ENCODE measurements at places on chromosomes 7 and 10. TPM values are rescaled to one million over a fixed set of nuclear protein-coding genes. Genes with fewer than 3 reads are reported as not detected.
A peak's percentile ranks its signal among the peaks of the same experiment; 100 is the strongest.

DNA sequence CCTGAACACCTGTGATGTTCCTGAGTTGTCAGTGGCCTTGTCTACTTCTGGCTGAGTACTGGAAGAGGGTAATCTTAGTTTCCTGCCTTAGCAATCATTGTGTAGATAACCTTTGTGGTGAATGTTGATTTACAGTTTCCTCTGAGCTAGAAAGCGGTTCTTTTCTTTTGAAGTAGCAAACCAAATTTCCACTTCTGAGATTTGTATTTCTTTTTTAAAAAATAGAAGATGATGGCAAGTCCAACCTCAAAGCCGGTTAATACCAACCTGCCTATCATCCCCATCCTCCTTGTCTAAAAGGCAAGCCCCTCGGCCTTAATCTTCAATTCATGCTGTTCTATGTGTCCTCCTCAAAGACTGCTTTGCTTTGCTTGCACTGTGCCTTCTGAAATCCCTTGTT is 12.5 kb upstream of the PALS2 start:
- H3K36me3 ChIP-seq: no peaks in the 10 kb centered on the region
- H3K4me1 ChIP-seq: no peaks in the 10 kb centered on the region
- DNase-seq: no peak
- H3K27ac ChIP-seq: no peak overlapping the region
- no peak overlapping the region for H3K4me3 ChIP-seq

PIP gene
- total RNA-seq: not detected

DNA sequence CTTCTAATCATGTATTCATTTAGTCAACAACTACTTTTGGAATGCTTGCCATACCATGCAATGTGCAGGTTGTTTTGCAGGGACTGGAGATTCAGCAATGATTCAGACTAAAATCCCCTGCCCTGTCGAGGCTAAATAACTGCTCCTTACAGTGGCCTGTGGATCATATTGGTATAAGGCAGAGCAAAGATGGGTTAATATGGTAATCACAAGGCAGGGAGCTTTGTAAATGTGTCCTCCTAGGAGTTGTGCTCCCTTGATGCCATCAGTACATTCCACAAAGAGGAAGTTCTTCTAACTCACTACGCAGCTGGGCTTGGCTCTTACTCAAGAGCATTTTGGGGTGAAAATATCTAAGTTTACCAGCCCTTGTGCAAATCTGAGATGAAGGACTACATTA is 614 bp upstream of the IFIT2 start:
- peak overlapping the region; percentile 64 for H3K27ac ChIP-seq
- no peaks in the 10 kb centered on the region for H3K36me3 ChIP-seq
- H3K4me3 ChIP-seq: peak overlapping the region; percentile 57
- H3K4me1 ChIP-seq: peaks cover 8% of the 10 kb centered on the region

PLAC9 gene
- 2.3 TPM for total RNA-seq

DNA sequence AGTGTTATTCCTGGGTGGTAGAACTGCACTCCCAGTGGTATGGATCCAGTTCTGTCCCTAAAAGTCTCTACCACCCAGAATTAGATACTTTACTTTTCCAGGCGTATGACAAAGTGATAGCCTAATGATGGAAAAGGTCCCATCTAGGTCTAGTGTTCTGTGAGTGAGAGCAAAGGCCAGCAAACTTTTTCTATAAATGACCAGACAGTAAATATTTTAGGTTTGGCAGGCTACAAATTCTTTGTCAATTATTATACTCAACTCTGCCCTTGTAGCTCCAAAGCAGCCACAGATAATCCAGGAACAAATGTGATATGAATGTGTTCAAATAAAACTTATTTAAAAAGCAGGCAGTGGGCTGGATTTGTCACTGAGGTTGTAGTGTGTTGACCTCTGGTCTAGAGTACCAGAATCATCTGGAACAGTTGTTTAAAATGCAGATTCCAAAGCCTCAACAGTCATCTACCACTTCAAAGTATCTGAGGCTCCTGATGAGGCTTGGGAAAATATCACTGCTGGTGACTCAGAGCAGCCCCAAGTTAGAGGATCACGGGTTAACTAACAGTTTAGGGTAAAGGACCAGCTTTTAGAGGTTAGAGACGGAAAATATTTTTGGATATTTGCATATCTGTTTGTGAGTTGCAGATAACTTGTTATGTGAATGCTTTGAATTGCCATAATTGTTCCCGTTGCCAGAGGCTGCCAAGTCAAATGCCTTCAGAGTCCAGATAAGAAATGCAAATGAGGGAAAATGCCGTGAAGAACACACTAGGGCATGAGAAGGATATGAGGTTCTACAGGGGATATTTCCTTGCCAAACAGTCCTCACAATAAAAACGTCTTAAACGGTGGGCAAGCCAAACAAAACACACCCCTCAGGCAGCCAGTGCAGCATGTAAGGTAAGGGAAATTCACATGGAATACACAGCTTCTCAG is 19.4 kb downstream of the NRAP start:
- peaks cover 4% of the 10 kb centered on the region for H3K27me3 ChIP-seq
- peaks cover 11% of the 10 kb centered on the region for H3K4me1 ChIP-seq
- H3K36me3 ChIP-seq: no peaks in the 10 kb centered on the region
- H3K27ac ChIP-seq: peak overlapping the region; percentile 41
- DNase-seq: peak; percentile 82

- peaks cover 6% of the 10 kb centered on the region for H3K4me1 ChIP-seq
- H3K36me3 ChIP-seq: no peaks in the 10 kb centered on the region
- H3K27ac ChIP-seq: no peak overlapping the region
- DNase-seq: no peak
- H3K4me3 ChIP-seq: no peak overlapping the region
- H3K27me3 ChIP-seq: peaks cover 6% of the 10 kb centered on the region
Measured at GRCh38 chr10:114600057-114600456, 58.0 kb downstream of the ABLIM1 start.

- peak overlapping the region; percentile 92 for H3K4me3 ChIP-seq
- H3K36me3 ChIP-seq: no peaks in the 10 kb centered on the region
- H3K4me1 ChIP-seq: peaks cover 21% of the 10 kb centered on the region
- no peaks in the 10 kb centered on the region for H3K27me3 ChIP-seq
Measured at GRCh38 chr7:90596671-90597562, 796 bp downstream of the CDK14 start.
